ENCODE measurements at places on chromosomes 7 and 10.

- peak; percentile 32 for DNase-seq
Observed at GRCh38 chr10:13347043-13347499, 1.0 kb downstream of the SEPHS1 start.

DNA sequence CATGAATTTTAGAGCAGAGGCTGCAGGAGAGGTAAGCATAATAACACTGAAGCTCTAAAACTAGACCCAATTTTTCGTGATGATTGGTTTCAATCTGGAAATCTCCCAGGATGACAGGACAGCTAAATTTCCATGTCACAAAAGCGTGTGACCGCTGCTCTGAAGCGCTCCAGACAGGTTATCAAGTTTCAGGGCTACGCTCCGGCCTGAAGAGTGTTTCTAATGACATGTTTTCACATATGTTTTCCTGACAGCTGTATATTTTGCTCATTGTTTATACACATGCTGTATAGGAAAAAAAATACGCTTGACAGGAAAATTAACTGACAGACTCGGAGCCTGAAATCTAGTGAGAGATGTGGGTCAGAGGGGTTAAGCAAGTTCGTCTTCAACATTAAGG, 219.8 kb upstream of the BMPER start:
- DNase-seq: no peak

DNA sequence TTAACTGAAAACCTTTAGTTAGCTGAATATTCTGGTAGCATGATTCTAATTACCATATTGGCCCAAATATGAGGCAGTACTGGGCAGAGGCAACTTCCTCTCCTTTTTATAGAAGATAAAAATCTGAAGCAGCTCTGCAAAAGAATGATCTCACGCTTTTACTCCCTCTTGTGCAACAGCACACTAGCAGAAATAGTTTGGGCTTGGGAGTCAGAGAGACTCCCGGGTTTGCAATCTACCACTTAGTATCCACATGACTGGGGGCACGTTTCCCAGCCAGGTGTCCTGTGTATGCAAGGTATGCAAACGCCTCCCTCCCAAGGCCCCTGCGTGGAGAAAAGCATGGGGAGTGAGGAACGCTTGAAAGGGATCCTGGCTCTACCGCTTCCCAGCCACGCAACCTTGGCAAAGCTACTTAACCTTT, 47.2 kb upstream of the RHEB start:
- peak; percentile 85 for DNase-seq

- no peak for DNase-seq
Observed at GRCh38 chr7:149253665-149254064, 8.3 kb upstream of the ZNF783 start.

DNA sequence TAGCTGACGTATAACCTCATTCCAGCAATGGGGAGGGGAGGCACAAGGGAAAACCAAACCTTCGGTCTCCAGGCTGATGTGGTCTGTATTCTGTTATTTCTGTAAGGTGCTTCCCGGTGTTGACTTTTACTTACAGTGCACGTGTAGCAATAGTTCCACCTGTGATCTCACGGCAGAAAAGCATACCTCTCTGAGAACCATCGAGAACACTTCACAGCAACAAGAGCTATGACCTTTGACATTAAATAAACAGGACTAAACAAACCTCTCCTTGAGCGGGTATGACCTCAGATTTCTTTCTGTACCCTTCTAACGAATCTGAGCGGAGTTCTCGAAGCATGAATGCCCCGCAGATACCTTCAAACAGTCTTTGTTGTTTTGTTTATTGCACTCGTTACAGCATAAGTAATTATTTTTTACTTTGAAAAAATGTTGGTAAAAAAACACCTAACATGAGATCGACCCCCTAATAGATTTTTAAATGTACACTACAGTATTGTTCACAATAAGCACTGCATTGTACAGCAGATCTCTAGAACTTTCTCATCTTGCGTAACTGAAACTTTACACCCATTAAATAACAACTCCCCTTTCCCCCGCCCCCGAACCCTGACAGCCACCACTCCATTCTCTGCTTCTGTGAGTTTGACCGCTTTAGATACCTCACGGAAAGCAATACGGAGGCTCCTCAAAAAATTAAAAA, 282.3 kb downstream of the GATA3 start:
- no peak for DNase-seq

GRCh38 chr7:139041378-139042085, 5.7 kb upstream of the ZC3HAV1L start:
- no peak for DNase-seq

DNA sequence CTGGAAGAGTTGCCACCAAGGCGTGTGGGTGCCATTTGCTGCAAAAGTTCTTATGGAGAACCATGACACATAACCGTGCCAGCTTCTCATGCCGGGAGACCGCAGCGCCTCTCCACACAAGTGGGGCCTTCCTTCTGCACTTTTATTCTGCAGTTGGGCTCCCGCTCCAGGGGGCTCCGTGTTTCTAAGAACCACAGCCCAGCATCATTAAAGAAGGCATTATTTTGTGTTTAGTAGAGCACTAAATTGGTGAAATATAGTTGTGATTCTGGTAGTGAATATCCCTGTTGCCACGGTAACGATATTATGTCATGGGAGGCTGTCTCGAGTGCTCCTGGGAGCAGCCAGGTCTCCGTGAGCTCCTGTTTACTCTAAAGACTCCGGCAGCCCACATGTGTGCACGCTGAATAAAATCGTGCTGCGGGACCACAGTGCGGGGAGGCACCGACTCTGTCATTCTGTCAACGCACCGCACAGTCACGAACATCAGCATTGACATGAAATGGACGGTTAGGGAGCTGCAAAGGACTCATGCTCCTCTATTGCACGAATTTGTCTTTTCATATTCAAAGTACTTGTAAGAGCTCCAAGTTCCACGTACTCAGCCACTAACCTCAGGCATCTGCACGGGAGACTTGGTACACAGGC, 68.8 kb upstream of the PITRM1 start:
- no peak for DNase-seq

DNA sequence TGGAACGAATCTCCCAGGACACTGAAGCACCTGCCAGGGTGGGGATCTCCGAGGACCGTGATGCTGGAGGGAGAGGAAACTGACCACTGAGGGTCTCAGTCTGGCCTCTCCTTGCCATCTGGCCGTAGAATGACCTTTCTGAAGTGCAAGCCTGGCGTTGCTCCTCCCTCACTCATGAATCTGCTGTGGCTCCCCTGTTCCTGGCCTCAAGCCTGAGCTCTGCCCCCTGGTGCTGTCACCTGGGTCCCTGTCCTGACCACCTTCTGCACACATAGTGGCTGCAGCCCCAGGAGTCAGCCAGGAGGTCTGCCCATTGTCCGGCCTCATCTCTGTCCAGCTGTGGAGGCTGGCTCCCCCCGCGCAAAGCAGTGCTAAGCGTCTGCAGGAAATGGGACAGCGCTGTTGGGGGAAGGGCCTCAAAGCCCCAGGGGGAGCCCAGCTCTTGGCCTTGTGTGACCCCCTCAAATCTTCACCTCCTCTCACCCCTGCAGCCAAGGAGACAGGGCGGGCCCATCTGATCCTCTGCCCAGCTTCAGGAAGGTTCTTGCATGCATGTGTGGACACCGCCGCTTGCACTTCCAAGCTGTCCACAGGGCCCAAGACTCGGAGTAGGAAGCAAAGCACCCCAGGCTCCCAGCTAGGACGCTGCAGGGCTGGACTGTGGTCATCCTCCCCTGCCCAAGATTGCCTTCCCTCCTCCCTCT, 65.7 kb downstream of the MYL10 start:
- DNase-seq: no peak

- peak; percentile 27 for DNase-seq
Observed at GRCh38 chr7:154953006-154953684, 49.8 kb downstream of the PAXIP1 start.

GRCh38 chr10:3494131-3494837, 290.7 kb downstream of the KLF6 start:
- DNase-seq: no peak

DNA sequence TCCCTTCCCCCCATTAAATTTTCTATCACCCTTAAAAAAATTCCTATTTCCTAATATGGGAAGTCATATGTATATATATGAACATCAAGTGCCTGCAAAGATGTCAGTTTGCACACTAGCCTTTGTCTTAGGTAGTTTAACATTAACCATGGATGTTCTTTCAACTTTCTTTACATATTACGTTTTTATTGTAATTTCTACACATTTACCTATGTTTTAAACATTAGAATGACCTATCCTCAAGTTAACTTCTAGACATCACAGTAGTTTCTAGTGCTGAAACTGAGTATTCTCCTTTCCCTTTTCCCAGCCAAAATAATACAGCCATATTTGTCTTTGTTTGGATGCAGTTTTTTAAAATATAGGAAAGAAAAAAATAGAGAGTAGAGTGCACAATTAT, 5.8 kb downstream of the DLX6 start:
- no peak for DNase-seq

DNA sequence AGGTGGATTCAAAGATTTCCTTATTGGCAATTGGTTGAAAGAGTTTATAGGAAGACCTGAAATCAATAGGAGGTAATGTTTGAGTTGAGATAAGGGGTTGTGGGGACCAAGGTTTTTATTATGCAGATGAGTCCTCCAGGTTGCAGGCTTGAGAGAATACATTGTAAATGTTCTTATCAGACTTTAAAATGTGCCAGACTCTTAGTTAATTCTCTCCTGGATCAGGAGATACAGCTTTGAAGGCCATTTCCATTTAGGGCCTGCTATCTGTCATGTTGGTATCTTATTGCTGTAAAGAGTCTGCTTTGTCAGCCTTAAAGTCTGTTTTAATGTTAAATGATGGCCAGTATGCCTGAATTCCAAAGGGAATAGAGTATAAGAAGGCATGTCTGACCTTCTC, 61.8 kb upstream of the CALCR start:
- no peak for DNase-seq

- peak; percentile 54 for DNase-seq
Observed at GRCh38 chr7:18450019-18450418, 45.5 kb upstream of the HDAC9 start.

- DNase-seq: no peak
Observed at GRCh38 chr10:43336641-43337318, 34.7 kb upstream of the FXYD4 start.

GRCh38 chr7:35728412-35729060, 33.6 kb upstream of the HERPUD2 start:
- no peak for DNase-seq

DNA sequence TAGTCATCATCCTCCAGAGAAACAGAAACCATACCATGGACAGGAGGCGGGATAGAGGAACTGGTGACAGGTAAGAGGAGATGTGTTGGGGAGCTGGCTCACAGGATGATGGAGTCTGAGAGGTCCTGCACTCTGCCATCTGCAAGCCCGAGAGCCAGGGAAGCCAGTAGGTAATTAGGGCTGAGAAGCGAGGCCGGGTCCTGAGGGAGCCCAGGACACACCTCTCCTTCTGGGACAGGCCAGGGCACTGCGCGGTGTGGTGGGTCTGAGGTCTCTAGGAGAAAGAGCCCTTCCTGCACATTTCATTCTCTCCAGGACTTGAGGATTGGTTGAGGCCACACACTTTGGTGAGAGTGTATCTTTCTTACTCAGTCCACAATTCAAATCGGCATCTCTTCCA, 415.5 kb downstream of the GLRX3 start:
- DNase-seq: no peak

DNA sequence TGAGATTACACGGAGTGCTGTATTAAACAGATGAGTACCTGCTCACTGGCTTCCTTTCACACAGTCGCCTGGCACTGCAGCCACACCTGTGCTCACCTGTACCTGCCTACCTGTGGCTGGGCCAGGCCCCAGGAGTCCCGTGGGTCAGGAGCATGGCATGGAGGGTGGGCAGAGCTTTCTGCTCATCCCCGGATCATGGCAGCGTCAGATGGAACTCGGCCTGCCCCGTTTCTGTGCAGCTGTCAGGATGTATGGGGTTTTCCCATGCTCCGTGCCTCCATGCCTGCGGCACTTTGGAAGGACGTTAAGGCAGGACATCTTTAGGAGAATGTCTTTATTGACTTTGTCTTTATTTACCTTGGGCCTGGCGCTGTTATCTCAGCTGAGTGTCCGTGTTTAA, 112.2 kb downstream of the MGMT start:
- DNase-seq: no peak

DNA sequence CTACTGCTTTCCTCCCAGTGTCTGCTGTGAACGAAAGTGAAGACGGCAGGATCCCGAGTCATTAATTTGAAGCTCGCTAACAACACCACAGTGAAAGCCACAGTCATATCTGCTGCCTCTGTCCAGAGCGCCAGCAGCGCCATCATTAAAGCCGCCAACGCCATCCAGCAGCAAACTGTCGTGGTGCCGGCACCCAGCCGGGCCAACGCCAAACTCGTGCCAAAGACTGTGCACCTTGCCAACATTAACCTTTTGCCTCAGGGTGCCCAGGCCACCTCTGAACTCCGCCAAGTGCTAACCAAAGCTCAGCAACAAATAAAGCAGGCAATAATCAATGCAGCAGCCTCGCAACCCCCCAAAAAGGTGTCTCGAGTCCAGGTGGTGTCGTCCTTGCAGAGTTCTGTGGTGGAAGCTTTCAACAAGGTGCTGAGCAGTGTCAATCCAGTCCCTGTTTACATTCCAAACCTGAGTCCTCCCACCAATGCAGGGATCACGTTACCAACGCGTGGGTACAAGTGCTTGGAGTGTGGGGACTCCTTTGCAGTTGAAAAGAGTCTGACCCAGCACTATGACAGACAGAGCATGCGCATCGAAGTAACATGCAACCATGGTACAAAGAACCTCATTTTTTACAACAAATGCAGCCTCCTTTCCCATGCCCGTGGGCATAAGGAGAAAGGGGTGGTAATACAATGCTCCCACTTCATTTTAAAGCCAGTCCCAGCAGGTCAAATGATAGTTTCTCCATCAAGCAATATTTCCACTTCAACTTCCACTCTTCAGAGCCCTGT, 94.8 kb upstream of the KCNMA1 start:
- no peak for DNase-seq

DNA sequence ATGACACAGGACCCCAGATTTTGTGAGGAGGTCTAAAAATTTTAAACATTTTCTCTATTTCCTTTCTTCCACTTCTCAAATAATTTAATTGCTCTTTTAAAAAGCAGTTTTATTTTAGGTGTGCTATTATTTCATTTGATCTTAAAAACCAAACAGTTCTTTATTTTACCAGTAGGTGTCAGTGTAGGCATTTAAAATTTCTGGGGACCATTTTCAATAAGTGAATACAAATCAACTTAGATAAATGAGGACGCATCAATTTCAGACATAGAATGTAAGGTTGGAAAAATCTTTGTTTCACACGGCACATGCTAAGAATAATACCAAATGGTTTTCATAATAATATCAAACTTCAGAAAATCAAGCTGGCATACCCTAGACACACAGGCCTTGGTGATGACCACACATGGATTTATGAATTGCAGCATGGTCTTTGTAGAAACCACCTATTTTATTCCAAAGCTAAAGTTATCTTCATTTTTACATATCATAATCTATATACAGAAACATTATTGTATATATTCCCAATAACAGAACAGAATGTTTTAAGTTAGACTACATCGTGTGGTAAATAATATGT, 127.6 kb upstream of the SLC26A5 start:
- DNase-seq: peak; percentile 41
